ENCODE measurements at places on chromosomes 5 and 9.

DNA sequence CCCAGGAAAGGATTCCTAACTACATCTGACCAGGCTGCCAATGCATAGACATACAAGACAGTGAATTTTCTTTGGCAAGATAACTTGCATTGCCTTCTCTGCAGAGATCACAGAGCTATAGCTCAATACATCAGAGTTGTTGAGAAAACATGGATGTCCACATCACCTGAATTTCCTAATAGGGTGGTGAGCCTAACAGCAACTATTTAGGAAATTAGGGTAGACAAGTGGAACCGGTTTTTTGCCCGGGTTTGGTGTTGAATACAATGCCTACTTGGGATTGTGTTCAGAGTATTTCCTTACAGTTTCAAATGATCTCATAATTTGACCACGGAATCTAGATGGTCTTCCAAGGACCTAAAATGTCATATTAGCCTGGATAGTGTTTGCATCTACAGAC is 262.7 kb downstream of the KIF4B start:
- DNase-seq: no peak

DNA sequence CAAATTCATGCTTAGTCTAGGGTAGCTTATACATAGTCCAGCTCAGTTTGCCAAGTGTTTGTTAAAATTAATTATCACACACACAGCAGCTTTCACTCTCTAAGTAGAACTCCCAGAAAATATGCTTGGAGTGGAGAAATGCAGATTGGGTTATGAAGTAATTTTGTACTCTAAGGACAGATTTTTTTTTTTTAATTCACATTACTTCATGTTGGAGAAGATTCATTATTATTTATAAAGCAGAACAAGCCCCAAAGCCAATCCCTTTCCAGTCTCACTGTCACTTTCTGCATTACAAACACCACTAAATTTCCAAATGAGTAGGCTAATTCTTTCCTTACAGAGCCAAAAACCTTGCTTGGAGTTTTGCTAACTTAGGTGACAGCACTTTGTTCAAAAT is 11.7 kb upstream of the C9orf72 start:
- no peak for DNase-seq

DNA sequence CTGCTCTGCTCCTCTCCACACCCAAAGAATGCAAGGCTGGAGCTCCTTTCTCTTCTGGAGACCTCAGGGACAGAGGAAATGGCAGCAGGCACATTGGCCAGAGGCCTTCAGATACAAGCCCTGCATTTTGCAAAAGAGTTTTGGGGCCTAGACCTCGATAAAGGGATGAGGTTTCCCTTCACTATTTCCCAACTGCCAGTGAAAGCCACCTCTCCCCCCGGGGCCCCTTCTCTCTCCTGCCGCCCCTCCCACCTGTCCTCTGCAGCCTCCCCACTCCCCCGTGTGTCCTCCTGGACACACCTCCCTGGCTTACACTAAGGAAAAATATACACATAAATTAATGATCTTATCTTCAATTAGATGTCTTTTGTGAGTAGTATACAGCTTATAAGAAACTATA is 21.3 kb upstream of the LMNB1 start:
- no peak for DNase-seq

DNA sequence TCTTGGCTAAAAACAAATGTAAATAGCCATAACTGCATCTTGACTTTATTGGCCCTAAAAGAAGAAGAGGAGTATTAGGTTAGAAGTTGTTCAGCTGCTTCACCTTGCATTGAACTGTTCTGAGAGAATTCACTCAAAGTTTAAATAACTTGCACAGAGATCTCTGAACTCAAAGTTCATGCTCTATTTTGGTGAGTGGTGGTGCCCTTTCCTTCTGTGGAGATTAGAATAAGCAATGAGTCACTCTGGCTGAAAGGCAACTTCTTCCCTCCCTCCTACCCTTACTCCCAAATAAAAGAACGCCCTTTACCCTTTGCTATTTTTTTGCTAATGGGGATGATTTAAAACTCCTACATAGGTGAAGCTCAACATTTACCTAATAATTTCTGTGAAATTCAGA is 48.9 kb downstream of the ERMP1 start:
- DNase-seq: no peak

DNA sequence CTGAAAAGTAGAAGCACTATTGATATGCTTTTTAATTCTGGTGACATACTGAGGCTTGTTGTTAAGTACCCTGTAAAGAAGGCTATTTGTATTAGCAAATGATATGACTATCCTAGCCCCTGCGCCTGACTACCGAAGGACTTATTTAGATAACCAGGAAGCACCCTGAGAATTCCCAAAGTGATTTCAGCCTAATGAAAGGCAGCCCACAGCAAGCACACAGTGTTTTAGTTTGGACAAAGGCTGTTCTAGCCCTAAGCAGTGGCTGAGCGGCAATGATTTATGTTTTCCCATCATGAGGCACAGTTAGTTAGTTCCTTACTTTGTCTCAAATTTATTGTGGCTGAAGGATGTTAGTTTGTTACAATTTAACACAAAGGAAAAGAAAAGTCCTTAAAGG is 235.3 kb downstream of the KCTD16 start:
- no peak for DNase-seq

DNA sequence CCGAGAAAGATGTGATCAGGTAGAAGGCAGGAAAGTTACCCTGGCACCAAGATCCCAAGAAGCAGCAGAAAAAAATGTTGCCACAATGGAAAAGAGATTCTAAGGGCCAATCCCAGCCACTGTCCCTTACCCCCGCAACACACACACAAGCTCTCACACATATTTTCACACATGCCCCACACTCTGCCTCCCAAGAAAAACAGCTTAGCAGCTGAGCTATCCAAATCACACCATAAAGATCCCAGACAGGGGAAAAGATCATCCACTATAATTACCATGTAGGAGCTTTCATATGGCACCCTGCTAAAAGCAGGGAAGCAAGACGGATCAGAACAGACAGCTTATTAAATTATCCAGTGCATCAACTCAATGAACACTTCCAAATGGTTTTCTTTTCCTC is 143.4 kb downstream of the FAM114A2 start:
- no peak for DNase-seq

DNA sequence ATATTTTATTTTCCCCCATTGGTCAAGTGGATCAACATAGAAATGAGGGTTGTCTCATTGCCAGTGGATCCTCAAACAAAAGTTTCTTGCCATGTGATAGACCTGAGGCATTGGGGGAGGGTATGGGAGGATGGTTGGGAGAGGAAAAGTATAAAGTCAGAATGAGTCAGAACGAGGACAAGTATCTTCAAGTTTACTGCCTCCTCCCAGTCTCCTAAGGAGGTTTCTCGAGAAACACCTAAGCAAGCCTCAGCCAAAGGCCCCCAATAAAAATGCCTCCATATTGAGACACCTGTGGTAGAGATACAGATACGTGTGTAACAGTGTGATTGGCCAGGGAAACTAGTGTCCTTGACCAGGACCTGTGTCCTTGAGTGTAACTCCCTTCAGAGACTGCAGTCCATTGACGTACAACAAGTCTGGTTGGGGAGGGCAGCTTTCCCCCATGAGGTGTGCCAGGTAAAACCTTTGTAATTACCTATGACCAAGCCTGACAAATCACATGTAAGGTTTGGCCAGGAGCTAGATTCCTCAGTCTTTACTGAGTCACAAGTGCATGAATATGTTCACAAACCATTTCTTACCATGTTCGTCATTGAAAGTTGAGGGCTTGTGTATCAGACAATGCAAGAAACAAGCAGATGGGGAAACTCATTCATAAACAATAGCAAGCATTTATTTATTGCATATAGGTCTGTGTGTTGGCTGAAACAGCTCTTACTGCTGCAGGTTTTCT is 198.6 kb upstream of the SH3GL2 start:
- DNase-seq: no peak

- no peak for DNase-seq
Measured at GRCh38 chr9:109967651-109968642, 187.9 kb downstream of the PALM2AKAP2 start.

Data from DMS79 (cell line).